ENCODE measurements at places on chromosomes 7 and 10.

DNA sequence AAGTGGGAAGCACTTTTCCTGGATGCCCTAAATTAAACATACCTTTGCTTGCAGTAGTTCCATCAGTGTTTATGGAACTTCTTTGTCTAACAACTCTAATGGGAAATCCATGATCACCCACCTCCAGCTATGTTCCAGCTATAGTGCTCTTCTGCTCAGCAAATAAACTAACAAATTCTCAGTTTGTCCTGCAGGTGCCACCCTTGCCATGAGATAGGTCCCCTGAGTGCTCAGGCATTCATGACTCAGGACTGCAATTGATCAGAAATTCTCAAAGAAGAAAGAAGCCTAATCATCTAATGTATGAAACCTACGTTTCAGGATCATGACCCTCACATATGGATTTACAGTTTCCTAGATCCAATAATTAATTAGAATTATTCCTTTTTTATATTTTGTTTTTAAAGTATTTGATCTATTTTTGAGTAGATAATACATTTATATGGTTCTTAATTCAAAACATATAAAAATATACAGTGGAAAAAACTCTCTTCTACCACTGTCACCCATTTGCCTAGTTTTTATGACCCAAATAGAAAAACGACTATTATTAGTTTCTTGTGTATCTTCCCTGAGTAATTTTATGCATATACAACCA is 48.7 kb upstream of the DYNC1I1 start:
- no peak for DNase-seq

GRCh38 chr7:73851410-73852338 is 9.3 kb upstream of the TMEM270 start:
- DNase-seq: no peak

GRCh38 chr10:124074501-124075109 is 18.8 kb downstream of the CHST15 start:
- DNase-seq: no peak

DNA sequence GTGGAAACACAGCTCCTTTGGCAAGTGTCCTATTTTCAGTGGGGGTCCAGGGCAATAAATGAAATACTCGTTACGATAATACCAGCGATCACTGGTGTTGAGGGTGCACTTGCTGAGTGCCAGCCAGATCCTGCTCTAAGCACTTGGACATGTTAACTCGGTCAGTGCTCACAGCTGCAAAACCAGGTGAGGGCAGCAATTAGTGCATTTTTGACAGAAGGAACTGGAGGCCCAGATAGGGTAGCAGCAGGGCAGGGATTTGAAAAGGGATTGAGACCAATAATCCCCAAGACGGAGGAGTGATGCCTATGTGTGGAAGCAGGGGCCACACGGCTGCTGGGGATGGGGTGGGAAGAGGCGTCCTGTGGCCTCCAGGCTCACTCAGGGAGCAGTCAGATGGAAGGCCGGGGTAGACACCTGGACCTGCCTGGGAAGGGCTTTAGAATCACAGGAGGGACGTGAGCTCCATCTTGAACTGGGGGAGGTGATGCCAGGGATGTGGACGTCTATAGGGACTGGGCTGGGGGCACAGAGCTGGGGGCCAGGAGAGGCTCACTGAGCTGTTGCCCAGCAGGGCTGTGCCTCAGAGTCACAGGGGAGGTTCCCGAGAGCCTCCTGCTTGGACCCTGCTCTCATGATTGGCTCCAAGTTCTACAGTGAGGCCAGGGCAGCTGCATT is 14.3 kb downstream of the PTPRE start:
- DNase-seq: no peak

- no peak for DNase-seq
Measured at GRCh38 chr10:43408331-43408709, 666 bp downstream of the HNRNPF start.

DNA sequence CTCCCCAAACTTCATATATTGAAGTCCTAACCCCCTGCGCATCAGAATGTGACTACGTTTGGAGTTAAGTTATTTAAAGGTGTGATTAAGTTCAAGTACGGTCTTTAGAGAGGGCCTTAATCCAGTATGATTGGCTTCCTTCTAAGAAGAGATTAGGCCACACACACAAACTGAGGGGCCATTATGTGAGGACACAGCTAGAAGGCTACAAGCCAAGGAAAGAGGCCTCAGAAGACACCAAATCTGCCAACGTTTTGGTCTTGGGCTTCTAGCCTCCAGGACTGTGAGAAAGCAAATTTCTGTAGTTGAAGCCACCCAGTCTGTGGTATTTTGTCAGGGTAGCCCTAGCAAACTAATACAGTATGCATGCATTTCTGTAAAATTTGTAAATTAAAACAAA is 41.7 kb downstream of the REEP3 start:
- DNase-seq: no peak

GRCh38 chr7:74023092-74023536 is 4.9 kb upstream of the ELN start:
- DNase-seq: no peak

GRCh38 chr10:74863551-74863950 is 37.2 kb downstream of the KAT6B start:
- no peak for DNase-seq

GRCh38 chr7:112080441-112080840 is 125.8 kb downstream of the DOCK4 start:
- no peak for DNase-seq

- DNase-seq: no peak
Measured at GRCh38 chr10:35043796-35044344, 46.3 kb downstream of the CUL2 start.

- no peak for DNase-seq
Measured at GRCh38 chr10:117004227-117005025, 561 bp downstream of the SHTN1 start.

- DNase-seq: no peak
Measured at GRCh38 chr10:126087153-126087680, 190.9 kb downstream of the FANK1 start.

DNA sequence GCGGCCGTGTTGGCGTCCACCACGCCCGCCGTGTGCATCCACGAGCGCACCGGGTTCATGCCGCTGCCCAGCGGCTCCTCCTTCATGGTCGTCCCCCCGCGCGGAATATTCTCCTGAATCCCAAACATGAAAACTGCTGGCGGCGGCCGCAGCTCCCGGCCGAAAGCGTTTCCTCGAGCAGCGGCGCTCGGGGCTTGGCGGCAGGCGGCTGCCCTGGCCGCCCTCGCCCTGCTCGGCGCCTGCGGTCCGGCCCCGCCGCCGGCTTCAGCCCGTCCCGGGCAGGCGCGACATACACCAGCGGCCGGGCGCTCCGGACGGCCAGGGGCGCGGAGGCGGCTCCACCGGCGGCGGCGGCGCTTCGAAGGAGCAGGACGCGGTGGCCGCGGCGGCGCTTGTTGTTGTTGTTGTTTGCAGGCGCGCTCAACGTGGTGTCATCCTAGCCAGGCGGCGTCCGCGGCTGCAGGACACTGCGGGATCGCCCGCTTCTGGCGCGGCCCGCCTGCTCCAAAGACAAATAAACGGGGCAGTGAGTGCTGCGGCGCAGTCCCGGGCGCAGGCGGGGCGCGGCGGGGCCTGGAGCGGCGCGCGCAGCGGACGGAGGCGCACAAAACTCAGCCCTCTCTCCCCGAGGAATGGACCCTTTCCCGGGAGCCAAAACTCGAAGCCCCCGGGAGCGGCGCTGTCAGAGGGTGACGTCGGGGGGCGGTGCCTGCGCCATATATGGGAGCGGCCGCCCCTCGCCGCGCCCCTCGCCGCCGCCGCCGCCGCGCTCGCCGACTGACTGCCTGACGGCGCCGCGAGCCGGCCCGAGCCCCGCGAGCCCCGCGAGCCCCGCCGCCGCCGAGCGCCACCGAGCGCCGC is at the start of gene EBF3:
Gene EBF3, minus strand, starts transcription at position 634 of the 861 bp plus-strand sequence. Its CDS starts 506 bp downstream, at position 128.
- DNase-seq: no peak

DNA sequence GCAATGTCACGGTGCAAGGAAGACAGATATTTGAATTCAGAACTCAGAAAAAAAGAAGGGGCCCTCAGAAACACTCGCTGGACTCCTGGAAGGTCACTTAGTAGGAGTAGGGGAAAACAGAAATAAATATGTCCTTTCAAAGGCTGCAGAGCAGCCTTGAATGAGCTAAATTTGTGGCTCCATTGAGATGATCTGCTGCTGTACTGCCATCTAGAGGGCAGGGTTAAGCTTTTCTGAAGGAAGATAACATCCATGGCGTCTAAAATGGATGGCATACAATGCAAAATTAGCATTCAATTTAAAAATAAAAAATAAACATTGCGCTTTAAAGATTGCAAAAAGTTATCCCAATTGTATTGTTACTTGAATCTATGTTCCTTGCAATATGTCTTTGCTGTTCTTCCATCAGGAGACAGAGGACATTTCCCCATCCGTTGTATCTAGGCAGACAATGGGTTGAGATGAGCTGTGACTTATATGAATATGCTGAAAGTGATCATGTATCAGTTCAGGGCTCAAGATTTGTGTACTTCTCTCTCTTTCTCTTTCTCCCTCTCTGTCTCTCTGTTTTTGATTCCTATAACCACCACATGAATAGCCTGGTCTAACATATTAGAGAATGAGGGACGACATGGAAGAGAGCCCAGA is 642.2 kb downstream of the SH2D4B start:
- no peak for DNase-seq

GRCh38 chr7:18086165-18087025 is 58.7 kb upstream of the PRPS1L1 start:
- DNase-seq: no peak

DNA sequence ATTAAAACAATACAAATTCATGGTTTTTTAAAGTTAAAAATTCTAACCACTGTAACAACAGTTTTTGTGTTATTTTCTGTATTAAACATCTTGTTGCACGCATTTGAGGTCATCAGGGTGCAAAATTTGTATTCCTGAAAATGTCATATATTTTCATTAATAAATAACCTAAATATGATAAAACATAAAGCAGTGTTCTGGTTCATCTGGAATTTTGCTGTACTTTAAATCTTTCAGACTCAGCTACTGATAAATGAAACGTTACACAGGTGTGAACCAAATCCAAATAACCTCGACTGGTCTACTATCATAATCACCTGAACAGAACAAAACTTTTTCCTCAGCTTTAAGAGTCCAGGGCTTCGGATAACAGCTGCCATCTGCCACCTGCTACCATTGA is 6.9 kb downstream of the IFIT2 start:
- DNase-seq: no peak

GRCh38 chr10:84340187-84340586 is 11.8 kb downstream of the CCSER2 start:
- no peak for DNase-seq

DNA sequence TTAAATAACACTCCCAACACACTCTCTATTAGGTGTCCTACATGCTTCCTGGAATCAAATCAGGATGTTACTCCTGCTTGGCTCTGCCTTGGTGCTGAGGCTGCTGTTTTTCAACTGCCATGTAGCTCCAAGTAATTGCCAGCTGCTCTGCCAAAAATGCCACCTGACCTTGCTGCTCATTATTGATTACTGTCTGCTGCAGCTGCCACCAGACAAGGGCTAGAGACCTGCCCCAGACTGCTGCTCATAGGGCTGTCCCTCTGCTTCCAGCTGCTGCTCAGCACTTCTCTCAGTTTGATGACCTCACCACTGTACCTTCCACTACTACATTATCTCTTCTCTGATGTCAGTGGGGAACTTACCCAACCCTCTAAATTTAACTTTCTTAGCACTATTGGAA is 102.5 kb downstream of the PCLO start:
- no peak for DNase-seq

DNA sequence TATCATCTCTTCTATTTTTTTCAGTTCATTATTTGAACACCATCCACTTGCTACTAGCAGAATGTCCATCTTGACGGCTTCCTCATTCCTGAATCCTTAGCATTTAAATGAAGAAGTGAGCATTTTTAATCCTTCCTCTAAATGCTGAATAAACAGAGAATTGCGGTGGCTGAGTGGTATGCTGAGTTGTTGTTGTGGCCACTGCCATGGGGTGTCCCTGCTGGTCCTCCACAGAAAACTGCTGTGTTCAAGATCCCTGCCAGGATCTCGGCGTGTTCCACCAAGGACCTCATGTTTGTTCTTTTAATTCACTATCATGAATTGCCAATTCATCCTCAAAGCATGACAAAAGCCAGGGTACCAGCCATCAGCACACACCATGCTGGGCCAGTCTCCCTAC is 48.9 kb upstream of the HABP2 start:
- no peak for DNase-seq

GRCh38 chr10:6034371-6034770 is 27.8 kb downstream of the IL2RA start:
- no peak for DNase-seq

All from stimulated activated CD4-positive, alpha-beta T cell treated with anti-CD3 and anti-CD28 coated beads, Interleukin-15, amount 100 ng/mL, for 48 hours (primary cell).